Lung (tissue), 17 donors: ENCODE measurements at places on chromosomes 2 and 18. TPM values are rescaled to one million over a fixed set of nuclear protein-coding genes. Genes with fewer than 3 reads are reported as not detected.
A peak's percentile ranks its signal among the peaks of the same experiment; 100 is the strongest.

SIX3 gene
- 0.06 TPM for total RNA-seq

GRCh38 chr2:99925960-99926359 lies 216.4 kb downstream of the AFF3 start:
- no peak for DNase-seq

CPLX4 gene
- total RNA-seq = not detected

GRCh38 chr2:136156411-136156810 lies 38.5 kb upstream of the CXCR4 start:
- DNase-seq = no peak

SLC4A3 gene
- 3.2 TPM for total RNA-seq

ASB1 gene
- total RNA-seq = 18.2 TPM

GRCh38 chr18:9153256-9153655 lies 16.7 kb downstream of the ANKRD12 start:
- no peak for DNase-seq

DNA sequence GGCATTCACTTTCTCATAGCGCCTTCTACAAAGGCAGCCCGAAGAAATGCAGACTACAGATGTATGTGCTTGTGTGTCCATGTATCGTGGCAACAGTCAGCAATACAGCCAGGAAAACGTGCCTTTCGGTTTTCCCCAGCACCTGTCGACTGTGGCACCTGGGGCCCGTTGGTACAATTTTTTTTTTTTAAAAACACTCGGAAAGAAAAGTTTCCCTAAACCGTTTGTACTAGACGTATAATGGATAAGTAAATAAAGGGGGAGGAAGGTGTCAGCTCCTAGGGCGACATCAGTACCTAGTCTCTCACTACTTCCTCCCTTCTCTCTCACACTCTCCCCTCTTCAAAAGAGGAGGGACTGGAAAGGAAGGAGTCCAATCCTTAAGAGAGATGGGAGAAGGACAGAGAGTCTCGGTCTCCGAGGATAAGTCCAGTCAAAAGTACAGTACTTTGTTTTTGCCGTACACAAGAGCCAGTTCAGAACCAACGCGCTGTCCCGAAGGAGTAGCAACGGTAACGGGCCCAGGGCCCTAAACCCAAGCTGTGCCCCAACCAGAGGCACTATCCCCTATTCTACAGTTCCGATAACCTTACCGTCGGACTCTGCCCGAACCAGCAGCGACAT lies 759 bp downstream of the PPP4R3B start:
- peak; percentile 78 for DNase-seq

- DNase-seq = no peak
These were observed 1615.8 kb upstream of the TMEFF2 start for GRCh38 chr2:193810533-193810932.

DNA sequence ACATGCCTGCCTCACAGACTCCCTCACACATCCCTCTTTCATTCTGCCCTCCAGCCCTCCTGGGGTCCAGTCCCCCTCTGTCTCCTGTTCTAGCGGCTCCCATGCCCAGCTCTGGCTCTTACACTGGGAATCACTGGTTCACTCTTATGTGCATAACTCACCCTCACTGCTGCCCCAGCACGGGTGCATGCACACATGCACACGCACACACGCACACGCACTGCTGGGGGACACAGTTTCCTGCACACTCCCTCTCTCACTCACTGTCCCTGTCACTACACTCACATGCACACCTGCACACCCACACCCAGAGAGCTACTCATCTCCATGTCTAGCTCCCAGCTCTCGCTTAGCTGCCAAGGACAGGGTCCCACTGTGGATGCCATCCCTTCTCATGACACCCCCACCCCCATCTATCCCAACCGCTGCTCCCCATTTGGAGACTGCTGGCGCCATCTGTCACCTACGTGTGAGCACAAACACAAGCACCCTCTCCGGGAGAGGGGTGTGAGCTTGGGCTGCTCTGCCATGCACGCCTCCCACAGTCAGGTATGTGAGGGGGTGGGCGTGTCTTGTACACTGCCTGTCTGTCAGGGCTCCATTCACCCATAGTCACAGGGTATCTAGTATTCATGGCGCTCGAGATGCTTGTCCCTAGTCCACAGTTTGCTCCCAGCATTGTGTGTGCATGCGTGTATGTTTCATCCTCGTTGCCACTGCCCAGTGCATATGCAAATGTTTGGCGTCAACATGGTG lies 1.8 kb downstream of the ASIC4 start:
- no peak for DNase-seq

DNA sequence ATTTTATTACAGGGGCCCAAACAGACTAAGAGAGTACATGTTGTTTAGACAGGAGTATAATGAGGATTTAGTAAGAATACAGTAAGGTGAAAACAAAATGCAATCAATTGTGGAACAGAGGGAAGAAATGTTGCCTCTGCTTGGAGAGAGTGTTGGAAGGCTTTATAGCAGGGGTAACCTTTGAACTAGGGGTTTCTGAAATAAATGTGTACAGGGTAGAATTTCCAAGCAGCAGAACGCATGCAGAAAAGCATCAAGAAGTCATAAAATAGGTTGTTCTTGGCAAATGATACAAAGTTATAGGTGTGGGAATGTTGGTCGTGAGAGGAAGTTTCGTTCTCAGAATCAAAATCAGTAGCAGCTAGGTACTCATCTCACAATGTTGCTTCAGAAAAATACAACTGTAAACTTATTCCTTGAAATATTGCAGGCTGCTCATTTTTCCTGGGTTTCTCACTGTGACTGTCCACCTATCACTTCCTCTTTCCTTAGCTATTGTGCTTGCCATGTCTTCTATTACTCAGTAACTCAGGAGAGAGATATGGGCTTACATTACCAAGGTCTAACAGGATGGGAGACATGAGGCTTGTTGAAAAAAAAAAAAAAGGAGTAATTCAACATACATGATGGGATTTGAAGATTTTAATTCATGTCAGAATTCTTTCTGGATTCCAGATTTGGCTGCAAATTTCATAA lies 17.1 kb upstream of the HNMT start:
- no peak for DNase-seq

DNA sequence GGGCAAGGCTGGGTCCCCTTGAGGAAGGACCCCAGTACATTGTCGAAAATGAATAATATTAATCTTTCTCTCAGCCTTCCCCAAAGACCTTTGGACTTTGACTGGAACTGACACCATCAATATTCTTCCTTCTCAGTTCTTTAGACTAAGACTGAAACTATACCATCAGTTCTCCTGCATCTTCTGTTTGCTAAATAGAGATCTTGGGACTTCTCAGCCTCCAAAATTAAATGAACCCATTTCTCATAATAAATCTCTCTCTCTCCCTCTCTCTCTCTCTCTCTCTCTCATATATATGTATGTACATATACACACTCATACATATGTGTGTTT lies 39.7 kb upstream of the VRK2 start:
- DNase-seq = no peak

KCNJ3 gene
- total RNA-seq = 0.31 TPM

GRCh38 chr2:218255446-218255845 lies 5.4 kb upstream of the GPBAR1 start:
- no peak for DNase-seq

GRCh38 chr18:47254341-47254939 lies 3.0 kb upstream of the SKOR2 start:
- DNase-seq = peak; percentile 77
